ENCODE measurements at places on chromosomes 6 and 20. TPM values are rescaled to one million over a fixed set of nuclear protein-coding genes. Genes with fewer than 3 reads are reported as not detected.

SLC24A3 gene
- total RNA-seq = 0.35 TPM

MCCD1 gene
- total RNA-seq = not detected

COL19A1 gene
- total RNA-seq = 0.10 TPM

ISM1 gene
- 3.1 TPM for total RNA-seq

MUC22 gene
- total RNA-seq = not detected

BPIFB3 gene
- total RNA-seq = not detected

DEFB124 gene
- not detected for total RNA-seq

RIPOR2 gene
- 3.0 TPM for total RNA-seq

IFNGR1 gene
- total RNA-seq = 23.0 TPM

HRH3 gene
- not detected for total RNA-seq

FAM209A gene
- not detected for total RNA-seq

ARHGAP40 gene
- not detected for total RNA-seq

CENPW gene
- total RNA-seq = 1.6 TPM

PPP1R16B gene
- total RNA-seq = 1.7 TPM

TM9SF4 gene
- 25.3 TPM for total RNA-seq

ENPP3 gene
- total RNA-seq = 1.9 TPM

SLC2A10 gene
- total RNA-seq = 44.8 TPM

B3GAT2 gene
- 0.05 TPM for total RNA-seq

IRF4 gene
- total RNA-seq = 1.7 TPM

GJA10 gene
- total RNA-seq = not detected

CD109 gene
- total RNA-seq = 0.33 TPM

IL17F gene
- total RNA-seq = not detected

SDC4 gene
- total RNA-seq = 89.3 TPM

SCGN gene
- 2.2 TPM for total RNA-seq

KHDC1 gene
- not detected for total RNA-seq

RAD21L1 gene
- total RNA-seq = not detected

ZNF311 gene
- total RNA-seq = 0.68 TPM

TPX2 gene
- total RNA-seq = 2.0 TPM

NR2E1 gene
- not detected for total RNA-seq

MUC21 gene
- not detected for total RNA-seq

SNTA1 gene
- 12.1 TPM for total RNA-seq

TRIM15 gene
- 3.0 TPM for total RNA-seq

PTCRA gene
- not detected for total RNA-seq

All from left lobe of liver (tissue), 2 donors.